ENCODE measurements at places on chromosomes 13 and 19.

DNA sequence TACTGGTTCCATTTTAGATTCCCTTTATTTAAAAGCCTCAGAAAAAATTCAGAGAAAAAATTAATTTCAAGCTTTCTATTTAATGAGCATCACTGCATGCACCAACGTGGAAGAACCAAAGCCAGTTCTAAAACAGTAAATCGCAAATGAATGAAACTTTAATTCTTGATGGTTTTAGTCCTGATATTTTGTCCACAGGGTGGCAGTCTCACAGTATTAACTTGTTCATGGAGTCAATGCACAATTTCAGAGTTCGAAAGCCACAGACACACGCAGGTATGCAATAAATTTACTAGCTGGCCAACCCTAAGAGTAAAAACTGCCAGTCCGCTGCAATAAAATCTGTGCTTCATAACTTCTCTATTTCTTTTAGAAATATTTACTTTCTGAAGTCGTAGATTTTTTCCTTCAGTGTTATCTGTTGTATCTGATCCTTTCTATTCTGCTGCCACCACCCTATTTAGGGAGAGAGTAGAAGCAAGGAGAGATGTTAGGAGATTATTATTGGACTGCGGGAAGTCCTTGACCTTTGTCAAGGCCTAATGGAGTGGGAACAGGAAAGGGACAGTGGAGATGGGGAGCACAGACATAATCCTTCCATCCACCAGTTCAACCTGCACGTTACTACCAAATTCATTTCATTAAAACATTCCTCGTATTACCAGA, 7.0 kb upstream of the WBP4 start:
- peak; percentile 62 for DNase-seq

- DNase-seq: no peak
These were observed 14.4 kb downstream of the UBXN6 start for GRCh38 chr19:4443188-4443587.

GRCh38 chr13:27151798-27152599, 19.6 kb downstream of the USP12 start:
- no peak for DNase-seq

DNA sequence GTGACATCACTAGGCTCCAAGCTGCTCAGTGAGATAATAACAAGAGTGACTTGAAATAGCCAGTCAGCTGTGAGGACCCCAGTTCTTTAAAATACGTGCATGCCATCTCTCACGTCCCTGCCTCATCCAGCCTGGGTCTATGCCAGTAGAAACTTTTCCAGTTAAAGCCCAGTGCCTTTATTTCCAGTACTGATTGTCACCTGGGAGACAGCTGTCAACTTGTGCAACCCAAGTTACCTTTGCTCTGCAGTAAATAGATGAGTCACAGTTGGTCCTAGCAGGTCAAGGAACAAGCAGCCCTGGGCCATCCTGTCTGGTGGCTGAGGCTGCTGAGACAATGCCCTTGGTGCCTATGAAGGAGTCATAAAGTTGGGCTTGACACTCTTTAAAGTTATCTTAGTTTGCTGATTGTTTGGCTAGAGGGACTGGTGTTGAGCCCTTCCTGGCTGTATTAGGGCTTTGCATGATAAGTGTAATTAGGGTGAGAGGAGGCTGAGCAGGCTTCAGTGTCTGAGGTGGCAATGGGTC, 228.7 kb downstream of the LACC1 start:
- no peak for DNase-seq

GRCh38 chr13:85976242-85976641, 177.0 kb upstream of the SLITRK6 start:
- no peak for DNase-seq

GRCh38 chr19:10828981-10829821, 6.8 kb downstream of the TMED1 start:
- DNase-seq: no peak

Measured in HCEC 1CT (cell line).